ENCODE measurements at places on chromosomes 2 and 18. TPM values are rescaled to one million over a fixed set of nuclear protein-coding genes. Genes with fewer than 3 reads are reported as not detected.

GRCh38 chr2:7753777-7754176 is 836.6 kb downstream of the RNF144A start:
- no peak for DNase-seq

Gene PKDCC
- 225 TPM for total RNA-seq

DNA sequence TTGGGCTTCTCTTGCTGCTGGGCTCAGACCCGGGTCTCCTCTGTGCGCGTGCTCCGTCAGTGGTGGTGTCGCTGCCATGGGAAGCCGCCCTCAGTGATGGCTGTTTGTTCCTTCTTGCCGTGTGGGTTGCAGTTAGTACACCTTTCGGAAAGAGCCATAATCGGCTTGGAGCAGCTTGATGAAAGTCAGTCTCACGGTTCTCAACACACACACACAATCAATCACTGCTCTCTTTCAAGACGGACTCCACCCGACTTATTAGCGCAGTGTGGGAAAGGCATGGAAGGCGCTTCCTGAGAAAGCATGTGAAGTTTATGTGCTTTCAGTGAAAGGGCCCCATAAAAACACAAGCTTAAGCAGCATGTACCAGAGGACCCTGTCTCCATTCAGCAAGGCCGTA is 64.1 kb downstream of the SOX11 start:
- no peak for DNase-seq

Gene RPRM
- total RNA-seq, result not detected

DNA sequence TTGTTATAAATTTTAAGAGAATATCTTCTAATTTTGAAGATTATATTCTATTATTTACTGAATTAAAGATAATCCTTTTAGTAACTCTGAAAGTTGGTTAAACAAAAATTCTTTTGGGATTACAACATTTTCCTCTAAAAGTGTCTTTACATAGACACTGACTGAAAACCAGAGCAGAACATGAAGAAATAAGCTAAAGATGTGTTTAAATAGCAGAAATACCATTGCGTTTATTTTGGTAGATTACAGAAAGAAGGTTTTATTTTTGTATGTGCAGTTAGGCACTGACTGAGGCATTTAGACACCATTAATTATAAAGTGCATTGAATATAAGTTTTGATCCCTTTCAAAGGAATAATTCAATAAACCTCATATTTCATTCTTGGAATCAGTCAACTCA is 13.5 kb upstream of the NPC1 start:
- no peak for DNase-seq

Measured in thoracic aorta (tissue), 2 donors.